Jurkat, Clone E6-1 (cell line): ENCODE measurements at places on chromosomes 4 and X.

GRCh38 chr4:121156822-121157769 is 7.0 kb downstream of the TNIP3 start:
- DNase-seq, result no peak

GRCh38 chrX:68203211-68203610 is 230.1 kb downstream of the OPHN1 start:
- no peak for DNase-seq

DNA sequence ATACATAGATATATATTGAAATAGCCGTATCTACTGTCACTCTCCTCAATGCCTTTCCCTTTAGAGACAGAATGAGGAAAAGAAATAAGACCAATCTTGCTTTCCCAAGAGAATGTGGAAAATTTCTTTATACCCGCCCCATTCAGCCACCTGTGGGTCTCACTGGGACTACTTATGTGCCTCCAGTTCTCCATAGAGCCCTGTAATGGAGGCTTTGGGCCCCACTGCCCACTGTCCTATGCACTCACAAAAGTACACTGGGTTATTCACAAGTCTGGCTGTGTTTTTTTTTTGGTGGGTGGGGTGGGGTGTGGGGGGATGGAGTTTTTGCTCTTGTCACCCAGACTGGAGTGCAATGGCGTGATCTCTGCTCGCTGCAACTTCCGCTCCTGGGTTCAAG is 70.4 kb upstream of the ELOVL6 start:
- DNase-seq, result no peak

DNA sequence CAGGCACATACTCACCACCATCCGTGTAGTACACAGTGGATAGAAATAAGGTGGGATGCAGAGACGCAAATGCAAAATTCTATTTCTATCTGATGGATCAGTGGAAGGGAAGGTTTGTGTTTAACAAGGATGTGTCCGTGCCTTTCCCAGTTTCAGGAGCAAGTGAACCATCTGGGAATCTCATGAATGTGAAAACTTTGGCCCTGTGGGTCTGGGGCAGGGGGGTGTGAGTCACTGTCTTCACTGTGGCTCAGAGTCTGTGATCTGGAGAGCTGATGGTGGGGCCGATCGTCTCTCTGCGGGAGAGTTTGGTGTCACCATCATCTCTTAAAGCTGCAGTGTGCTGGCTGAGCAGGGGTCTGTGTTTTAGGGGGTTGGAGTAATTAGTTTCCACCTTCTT is 179.3 kb upstream of the STS start:
- DNase-seq, result no peak

- no peak for DNase-seq
These were observed 125.9 kb upstream of the ANK2 start for GRCh38 chr4:112923516-112923915.

GRCh38 chr4:138668309-138668708 is 347.3 kb upstream of the NOCT start:
- DNase-seq, result no peak

- DNase-seq, result peak; percentile 2
These were observed 651 bp downstream of the NXT2 start for GRCh38 chrX:109537324-109537665.

DNA sequence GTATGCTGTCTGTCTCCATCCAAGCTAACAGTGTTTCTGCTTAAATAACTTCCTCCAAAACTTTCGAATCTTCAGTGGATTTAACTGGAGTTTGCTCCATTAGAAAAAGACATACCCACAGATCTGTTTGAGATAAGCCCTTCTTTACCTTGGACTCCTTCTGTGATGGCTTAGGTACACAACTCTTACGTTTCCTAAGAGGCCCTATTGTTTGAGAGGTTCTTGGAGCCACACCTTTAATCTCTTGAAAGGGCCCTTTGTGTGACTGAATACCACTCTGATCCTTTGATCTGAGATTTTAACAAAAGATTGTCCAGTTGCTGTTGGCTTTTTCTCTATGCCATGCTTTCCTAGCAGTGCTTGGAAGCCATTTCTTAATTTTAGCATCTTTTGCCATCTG is 92.5 kb downstream of the AKAP4 start:
- no peak for DNase-seq

DNA sequence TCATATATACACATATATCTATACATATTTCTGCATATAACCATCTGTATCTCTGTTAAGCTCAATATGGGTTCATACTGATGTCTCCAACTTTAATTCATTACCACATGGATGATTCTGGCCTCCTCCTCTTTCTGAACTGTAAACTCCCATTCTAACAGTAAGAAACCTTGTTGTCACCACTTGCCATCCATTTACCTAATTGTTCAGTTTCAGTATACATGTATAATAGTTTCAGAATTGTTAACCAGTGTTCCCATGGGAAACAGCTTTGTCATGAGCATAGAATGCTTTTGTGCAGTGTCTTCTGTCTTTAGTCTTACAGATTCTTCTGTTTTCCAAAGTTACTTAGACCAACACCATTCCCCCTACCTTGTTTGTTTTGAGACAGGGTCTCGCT is 35.9 kb downstream of the SLC9A6 start:
- no peak for DNase-seq

DNA sequence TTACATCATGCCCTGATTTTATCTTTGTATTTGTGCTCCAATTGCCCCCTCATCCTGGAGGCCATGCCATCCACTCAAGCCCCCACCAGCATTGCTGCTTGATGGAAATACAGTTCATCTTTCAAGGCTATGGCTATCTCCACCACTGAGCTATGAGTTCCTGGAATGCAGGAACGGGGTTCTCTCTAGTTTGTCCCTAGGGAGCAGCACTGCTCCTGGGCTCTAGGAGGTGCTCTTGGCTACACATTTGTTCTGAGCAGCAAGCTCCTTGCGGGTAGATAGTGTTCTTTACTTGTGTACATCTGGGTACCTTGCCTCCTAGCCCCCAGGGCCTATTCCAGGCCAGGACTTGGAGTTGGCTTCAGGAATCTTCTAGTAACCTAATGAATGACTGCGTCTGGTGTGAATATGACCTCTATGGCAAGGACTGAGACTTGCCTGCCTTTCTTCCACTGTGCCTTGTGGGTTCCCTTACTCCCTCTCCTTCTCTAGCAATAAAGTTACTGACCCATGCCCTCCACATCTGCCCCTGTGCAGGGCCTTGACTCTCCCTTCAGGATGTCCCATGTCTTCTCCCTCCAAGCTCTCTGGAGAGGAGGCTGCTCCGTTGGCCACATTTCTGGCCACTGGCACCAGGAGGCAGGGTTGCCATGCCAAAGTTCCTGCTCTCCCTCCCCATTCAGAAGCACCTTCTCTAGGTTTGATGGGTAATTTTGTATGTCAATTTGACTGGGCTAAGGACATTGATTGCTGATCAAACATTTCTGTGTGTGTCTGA is 7.6 kb downstream of the CITED1 start:
- DNase-seq, result no peak

DNA sequence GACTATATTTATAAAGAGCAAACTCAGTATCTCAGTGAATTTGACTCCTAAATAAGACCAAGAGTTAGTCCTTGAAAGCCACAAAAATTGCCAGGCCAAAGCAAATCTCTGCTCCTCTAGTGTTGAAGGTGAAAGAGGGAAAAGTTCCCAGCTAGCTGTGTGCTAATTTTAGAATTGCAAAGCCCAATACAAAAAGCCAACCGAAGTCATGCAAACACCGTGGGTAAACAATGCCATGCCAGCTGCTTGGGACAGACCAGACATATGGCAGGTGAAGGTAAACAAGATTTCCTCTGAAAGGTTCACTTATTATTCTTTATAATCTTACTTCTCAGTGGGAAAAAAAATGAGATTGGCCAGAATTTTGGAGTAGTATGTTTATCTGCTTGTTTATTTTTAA is 80.5 kb upstream of the LNX1 start:
- DNase-seq, result no peak

- DNase-seq, result no peak
These were observed 4.0 kb upstream of the SH3D19 start for GRCh38 chr4:151329217-151330007.

- no peak for DNase-seq
These were observed 13.1 kb downstream of the TAB3 start for GRCh38 chrX:30875957-30876356.

GRCh38 chr4:8228319-8229250 is 29.5 kb downstream of the SH3TC1 start:
- DNase-seq, result peak; percentile 98

DNA sequence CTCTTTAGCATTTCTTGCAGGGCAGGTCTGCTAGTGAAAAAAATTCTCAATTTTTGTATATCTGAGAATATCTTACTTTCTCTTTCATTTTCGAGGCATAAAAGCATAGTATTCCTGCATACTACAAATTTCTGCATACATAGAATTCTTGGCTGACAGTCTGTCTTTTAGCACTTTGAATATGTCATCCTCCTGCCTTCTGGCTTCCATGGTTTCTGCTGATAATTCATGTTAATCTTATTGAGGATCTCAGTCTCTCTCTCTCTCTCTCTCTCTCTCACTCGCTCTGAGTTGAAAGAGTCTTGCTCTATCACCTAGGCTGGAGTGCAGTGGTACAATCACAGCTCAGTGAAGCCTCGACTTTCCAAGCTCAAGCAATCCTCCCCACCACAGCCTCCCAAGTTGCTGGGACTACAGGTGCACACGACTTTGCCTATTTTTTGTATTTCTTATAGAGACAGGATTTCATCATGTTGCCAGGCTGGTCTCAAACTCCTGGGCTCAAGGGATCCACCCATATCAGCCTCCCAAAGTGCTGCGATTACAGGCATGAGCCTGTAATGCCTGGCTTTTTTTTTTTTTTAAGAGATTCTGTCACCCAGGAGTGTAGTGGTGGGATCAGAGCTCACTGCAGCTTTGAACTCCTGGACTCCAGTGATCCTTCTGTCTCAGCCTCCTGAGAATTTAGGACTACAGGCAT is 161.3 kb downstream of the FNIP2 start:
- DNase-seq, result no peak

DNA sequence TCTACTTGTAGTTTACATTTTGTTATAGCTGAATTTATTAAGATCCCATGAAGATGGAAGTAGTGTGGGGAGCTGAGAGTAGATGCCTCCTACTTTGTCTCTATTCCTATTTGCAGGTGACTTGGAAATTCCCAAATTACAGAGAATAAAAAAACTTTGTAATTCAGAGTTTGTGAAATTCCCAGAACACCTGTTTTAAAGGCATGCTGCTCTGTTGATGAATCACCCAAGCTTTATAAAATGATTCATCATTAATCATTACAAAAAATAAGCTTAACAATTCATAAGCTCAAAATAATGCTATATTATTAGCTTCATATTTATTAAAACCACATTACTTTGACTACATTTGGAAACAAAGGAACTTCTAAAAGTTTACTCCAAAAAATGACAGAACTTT is 856.3 kb downstream of the RPA4 start:
- DNase-seq, result no peak

DNA sequence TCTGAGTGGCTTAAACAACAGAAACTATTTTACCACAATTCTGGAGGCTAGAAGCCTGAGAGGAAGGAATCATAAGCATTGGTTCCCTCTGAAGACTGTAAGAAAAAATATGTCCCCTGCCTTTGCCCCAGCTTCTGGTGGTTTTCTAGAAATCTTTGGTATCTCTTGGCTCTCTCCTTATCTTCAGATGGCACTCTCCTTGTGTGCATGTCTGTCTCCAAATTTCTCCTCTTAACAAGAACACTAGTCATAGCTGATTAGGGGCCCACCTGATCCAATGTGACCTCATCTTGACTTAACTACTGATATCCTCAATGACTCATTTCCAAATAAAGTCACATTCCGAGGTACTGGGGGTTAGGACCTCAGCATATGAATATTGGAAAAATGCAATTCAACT is 635.0 kb upstream of the NR3C2 start:
- DNase-seq, result no peak

- no peak for DNase-seq
These were observed 8.0 kb downstream of the SLC9B1 start for GRCh38 chr4:103011378-103012025.

GRCh38 chr4:55253948-55254593 is 92.0 kb upstream of the SRD5A3 start:
- no peak for DNase-seq

GRCh38 chrX:21747558-21747957 is 10.4 kb downstream of the SMPX start:
- no peak for DNase-seq

DNA sequence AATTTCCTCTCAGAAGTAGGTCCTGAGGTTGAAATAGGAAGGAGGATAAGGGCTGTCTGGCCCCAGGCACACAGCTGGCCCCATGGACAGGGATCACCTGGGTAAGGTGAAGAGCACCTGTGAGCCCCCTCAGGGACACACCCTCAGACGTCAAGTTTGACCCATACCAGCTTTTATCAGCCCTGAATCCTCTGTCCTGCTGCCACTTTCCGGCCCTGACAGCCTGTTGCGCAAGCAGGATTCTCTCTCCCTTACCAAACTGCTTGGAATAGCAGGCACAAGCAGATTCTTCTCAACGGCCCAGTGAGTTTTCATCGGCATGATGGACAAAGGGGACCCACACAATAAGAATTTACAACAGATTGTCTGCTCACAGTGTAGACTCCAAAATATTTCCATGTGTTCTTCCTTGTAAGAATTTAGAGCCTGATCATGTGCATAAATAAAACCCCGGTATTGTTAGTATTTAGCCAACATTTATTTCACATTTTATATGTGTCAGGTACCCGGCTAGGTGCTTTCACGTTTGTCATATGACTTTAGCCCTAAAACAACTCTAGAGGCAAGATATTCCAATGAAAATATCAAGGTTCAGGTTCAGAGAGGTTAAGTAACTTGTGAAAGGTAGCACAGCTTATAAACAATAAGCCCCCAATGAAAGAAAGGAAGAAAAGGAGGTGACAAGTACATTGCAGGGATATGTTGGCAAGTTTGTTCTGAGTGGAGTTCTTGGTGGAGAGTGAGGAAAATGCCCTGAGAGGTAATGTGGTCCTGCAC is 107.2 kb upstream of the KIT start:
- no peak for DNase-seq

GRCh38 chrX:119573840-119574393 is 446 bp upstream of the UBE2A start:
- peak; percentile 6 for DNase-seq

- DNase-seq, result no peak
These were observed 165.0 kb downstream of the GALNTL6 start for GRCh38 chr4:171978216-171978615.

GRCh38 chr4:170589597-170590191 is 499.9 kb upstream of the AADAT start:
- DNase-seq, result peak; percentile 51

- no peak for DNase-seq
These were observed 104.5 kb upstream of the MAOA start for GRCh38 chrX:43551590-43551989.

GRCh38 chrX:123756320-123756719 is 23.5 kb upstream of the THOC2 start:
- DNase-seq, result no peak

GRCh38 chr4:182930889-182931288 is 13.7 kb upstream of the DCTD start:
- DNase-seq, result no peak

- DNase-seq, result no peak
These were observed 59.0 kb downstream of the NHS start for GRCh38 chrX:17433965-17434364.
